ENCODE measurements at places on chromosomes 4 and X.

- DNase-seq, result no peak
Measured at GRCh38 chrX:118520216-118521206, 24.9 kb downstream of the DOCK11 start.

GRCh38 chrX:1673337-1673736 is 58.5 kb downstream of the ASMT start:
- no peak for DNase-seq

- DNase-seq, result no peak
Measured at GRCh38 chr4:140372751-140373327, 607 bp upstream of the SCOC start.

DNA sequence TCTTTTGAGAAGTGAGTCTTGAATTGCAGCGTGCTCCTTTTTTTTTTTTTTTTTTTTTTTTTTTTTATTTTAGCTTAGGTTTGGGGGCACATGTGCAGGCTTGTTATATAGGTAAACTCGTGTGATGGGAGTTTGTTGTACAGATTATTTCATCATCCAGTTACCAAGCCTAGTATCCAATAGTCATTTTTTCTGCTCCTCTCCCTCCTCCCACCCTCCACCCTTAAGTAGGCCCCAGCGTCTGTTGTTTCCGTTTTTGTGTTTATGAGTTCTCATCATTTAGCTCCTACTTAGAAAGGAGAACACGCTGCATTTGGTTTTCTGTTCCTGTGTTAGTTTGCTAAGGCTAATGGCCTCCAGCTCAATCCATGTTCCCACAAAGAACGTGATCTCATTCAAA is 81.3 kb upstream of the TSPAN5 start:
- DNase-seq, result no peak

GRCh38 chr4:182904211-182904761 is 12.9 kb downstream of the DCTD start:
- no peak for DNase-seq

GRCh38 chr4:6753103-6753560 is 29.4 kb upstream of the KIAA0232 start:
- no peak for DNase-seq

GRCh38 chr4:110452546-110452945 is 23.4 kb upstream of the ENPEP start:
- DNase-seq, result no peak

DNA sequence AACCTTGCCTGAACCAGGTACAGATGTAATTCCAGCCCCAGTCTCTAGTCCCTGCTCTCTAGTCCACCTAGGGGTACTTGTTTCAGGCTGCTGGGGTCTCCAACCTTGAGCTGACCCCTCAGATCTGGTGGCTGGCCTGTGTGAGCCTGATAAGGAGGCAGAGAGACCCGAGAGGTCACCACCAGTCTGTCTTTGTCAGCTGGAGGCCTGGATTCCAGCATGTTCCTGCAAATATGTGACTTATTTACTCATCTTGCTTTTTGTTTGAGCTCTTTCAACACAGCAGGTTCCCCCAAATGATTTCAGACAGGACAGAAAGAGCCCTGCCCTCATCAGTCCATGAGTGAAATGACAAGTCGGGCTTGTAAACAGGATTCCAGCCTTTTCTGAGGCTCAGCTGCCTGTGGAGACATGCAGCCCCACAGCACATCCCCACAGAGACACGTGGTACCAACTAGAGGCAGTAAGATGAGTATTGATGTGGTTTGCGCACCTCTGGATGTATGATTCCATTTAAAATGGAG is 37.5 kb upstream of the STK26 start:
- DNase-seq, result no peak

DNA sequence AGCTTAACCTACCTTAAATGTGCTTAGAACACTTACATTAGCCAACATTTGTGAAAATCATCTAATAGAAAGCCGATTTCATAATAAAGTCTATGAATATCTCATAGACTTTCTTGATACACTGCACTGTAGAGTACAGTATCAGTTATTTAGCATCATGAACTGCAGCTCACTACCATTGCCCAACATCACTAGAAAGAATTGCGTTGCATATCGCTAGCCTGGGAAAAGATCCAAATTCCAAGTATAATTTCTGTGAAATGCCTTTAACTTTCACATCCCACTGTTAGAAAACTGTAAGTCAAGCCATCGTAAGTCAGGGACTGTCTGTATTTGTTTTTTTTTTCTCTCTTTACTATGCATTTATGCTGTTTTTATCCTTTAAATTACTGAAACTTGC is 918.6 kb upstream of the PABPC4L start:
- DNase-seq, result no peak

- no peak for DNase-seq
Measured at GRCh38 chr4:6379767-6380745, 92.4 kb downstream of the PPP2R2C start.

DNA sequence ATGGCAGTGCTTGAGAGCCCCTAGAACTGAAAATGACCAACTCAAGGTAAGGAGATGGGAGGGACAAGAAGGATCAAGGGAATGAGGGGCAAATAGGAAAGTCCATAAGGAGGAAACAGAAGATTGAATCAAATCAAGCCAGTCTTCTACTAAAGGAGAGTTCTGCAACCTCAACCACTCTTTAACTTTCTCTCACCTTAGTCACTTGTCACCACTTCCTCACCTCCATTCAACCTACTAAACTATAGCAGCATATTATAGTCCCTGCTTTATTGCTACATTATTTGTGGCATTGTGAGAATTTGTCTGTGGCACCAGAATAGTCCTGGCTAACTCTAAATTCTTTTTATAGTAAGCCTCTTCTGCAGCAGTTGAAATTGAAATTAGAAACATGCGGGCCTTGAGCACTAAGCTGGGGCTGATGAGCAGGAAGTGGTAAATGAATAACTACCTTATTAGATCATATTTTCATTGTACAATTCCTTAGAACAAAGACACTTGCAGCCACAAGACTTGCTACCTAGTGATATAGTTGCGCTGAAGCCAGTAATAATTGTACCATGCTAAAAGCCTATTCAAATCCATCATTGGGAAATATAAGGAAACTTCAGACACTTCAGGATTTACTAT is 336.9 kb downstream of the ZNF674 start:
- no peak for DNase-seq

GRCh38 chr4:4395849-4396627 is 9.1 kb downstream of the NSG1 start:
- DNase-seq, result no peak

DNA sequence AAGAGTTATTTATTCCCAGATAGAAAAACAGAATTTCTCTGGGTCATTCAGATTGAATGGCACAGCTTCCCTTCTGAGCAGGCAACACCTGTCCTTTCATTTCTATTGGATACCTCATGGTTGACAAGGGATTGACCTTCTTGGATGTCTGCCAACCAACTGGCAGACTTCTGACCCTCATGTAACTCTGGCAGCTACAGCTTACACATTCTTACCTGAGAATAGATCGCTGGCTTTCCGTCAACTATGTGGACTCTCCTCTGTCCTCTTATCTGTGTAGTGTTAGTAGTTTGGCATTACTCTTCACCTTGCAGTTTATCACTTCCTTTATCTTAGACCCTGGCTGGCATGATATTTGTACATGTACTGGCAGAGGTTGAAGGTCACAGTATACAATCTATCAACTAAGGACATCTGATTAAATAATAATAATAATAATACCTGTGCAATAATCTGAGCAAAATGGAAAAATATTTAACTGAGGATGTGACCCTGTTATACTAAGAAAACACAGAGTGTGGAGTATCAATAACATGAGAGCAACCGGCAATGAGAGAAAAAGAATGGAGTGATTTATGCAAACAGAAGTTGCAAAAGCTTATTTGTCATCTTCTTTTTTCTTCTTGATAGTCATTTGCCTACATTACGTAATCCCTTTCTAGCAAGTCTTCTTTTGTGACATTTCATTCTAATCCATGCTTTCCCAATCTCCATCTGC is 1118.2 kb downstream of the ARAP2 start:
- DNase-seq, result no peak
